H7 (cell line): ENCODE measurements at places on chromosomes 7 and 10.

- DNase-seq: no peak
Measured at GRCh38 chr7:109322833-109323232, 753.2 kb downstream of the DNAJB9 start.

DNA sequence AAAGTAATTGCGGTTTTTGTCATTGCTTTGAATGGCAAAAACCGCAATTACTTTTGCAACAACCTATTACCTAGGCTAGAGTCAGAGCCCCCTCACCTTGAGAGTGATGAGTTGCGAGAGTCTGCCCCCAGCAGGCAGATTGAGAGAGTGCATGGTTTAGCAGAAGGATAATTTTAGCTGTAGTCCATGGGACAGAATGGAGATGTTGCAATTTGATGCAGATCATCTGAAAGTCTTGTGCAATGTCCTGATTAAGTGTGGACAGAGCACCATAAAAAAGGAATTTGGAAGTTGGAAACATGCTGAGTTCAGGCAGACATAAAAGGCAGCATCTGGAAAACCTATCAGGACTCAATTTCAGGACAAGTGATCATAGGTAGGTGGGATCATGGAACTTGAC, 48.7 kb downstream of the GPR141 start:
- DNase-seq: peak; percentile 72

GRCh38 chr10:132595021-132595420, 57.4 kb downstream of the INPP5A start:
- DNase-seq: peak; percentile 32

- peak; percentile 9 for DNase-seq
Measured at GRCh38 chr10:62979921-62980320, 153.2 kb upstream of the NRBF2 start.

DNA sequence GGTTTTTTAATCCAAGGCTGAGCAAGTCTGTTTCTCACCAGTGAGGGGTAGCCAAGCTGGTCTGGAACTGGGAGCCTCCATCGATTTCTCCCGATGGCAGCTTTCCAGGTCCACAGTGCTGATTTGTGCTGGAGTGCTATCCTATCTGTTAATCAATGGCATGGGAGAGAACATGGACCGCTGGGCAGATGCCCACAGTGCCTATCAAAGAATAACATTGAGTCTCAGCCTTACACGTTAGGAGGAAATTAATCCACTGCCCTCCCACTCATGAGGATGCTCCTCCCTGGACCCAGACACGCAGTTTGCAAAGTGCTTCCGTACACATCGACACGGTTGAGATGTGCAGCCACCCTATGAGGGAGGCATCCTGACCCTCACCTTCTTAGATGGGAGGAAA, 36.0 kb upstream of the CUX1 start:
- no peak for DNase-seq

- no peak for DNase-seq
Measured at GRCh38 chr7:48511080-48511479, 339.8 kb downstream of the ABCA13 start.

GRCh38 chr10:23886355-23886754, 322.6 kb upstream of the KIAA1217 start:
- peak; percentile 5 for DNase-seq

GRCh38 chr10:93722550-93722949, 20.2 kb upstream of the FRA10AC1 start:
- no peak for DNase-seq

DNA sequence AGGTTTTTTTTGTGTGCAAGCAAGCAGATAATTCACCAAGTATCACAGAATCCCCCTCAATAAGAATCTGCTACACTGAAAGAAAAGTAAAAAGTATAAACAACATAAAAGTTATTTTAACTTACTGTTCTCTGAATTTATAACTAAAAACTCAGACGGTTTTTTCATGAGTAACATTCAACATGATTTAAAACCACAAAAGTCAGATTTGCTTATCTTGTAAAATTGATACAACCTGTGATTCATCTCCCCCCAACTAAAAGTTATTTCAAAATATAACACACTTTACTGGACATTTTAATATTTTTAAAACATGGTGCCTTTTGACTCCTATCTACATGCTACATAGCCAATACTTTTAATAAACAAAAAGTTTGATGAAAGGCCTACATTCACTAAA, 32.8 kb downstream of the TSPAN12 start:
- DNase-seq: no peak

GRCh38 chr10:289581-289980, 154.3 kb downstream of the ZMYND11 start:
- no peak for DNase-seq

- DNase-seq: no peak
Measured at GRCh38 chr7:123961771-123962170, 36.7 kb downstream of the SPAM1 start.
